Activated CD4-positive, alpha-beta T cell treated with anti-CD3 and anti-CD28 coated beads for 4 hours (primary cell): ENCODE measurements at places on chromosomes 12 and 14.

DNA sequence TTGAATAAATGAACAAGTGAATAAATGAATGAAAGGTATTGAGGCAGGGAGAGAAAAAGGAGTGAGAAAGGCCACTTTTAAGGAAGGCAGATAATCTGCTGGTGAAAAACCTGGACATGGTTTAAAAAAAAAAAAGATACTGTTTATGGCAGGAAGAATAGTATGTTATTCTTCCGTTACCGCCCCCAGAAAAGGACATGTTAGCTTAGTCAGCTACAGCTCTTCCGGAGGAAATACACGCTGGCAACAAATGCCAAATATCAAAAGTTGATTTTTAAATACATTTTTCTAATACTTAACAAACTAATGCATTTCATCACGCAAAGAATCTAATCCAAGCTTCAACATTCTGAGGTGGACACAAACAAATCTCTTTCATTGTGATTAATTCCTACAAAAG, 43.2 kb downstream of the SLC5A8 start:
- no peak for DNase-seq

DNA sequence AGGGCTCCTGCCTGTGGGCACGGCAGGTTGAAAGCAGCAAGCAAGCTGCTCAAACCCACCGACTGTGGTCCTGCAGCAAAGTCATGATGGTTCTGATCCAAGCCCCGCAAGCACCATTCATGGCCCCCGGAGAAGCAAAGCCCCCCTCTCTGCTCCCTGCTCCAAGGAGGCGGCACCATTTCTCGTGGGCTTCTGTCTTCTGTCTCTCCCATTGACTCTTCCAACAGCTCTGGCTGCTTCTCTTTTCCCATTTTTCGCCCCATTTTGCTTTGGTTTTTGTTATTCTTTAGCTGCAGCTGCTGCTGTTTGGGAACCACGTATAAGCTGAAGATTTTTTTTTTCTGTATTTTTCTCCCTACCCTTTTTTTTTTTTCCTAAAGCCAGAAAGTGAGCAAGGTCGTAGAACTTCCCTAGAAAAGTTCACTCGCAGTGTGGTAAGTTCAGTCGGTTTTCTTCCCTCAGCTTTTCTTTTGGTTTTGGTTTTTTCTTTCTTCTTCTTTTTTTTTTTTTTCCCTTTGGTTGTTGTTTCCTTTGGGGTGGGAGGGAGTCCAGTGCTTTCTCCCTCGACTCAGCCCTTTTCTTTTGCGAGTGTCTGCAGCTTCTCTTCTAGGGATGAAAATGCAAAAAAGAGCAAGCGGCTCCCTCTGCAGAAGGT, 354.1 kb downstream of the DPF3 start:
- DNase-seq, result no peak

- DNase-seq, result peak; percentile 39
These were observed 693 bp downstream of the MAP3K9 start for GRCh38 chr14:70808416-70809224.

DNA sequence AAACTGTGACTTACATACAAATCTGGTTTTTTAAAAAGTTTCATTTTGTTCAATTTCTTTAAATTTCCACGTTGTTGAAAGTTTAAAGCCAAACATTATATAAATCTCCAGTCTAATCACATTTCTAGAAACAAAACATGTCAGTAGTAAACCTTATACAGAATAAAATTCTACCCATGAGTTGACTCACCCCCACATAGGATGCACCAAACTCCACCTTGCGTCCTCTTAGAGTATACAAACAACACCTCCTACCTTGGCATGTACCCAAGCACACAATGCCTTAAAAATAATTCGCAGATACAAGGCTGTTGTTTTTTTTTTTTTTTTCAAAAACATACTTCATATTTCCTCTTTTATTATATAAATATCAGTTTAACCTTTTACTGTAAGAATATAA, 3.3 kb downstream of the FBXL14 start:
- peak; percentile 33 for DNase-seq

GRCh38 chr12:69342421-69342820, 5.8 kb upstream of the LYZ start:
- no peak for DNase-seq

- DNase-seq, result no peak
These were observed 246.6 kb upstream of the RTL1 start for GRCh38 chr14:101150039-101150610.

DNA sequence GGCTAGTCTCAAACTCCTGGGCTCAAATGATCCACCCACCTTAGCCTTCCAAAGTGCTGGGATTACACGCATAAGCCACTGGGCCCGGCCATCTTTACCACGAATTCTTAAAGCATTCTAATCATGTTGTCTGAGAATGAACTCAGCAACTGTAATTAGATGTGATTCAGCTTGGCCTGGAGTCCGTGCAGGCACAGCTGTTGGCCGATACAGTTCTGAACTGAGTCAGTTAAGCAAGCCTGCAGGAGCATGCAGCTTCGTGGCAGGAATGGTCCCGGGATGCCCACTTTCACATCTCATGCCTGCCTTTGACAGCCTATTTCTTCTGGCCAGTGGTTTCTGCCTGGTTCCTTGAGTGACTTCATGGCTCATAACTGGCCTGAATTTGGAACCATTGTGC, 194.1 kb downstream of the ANO6 start:
- DNase-seq, result no peak

GRCh38 chr12:4213471-4213870, 60.1 kb upstream of the CCND2 start:
- no peak for DNase-seq

DNA sequence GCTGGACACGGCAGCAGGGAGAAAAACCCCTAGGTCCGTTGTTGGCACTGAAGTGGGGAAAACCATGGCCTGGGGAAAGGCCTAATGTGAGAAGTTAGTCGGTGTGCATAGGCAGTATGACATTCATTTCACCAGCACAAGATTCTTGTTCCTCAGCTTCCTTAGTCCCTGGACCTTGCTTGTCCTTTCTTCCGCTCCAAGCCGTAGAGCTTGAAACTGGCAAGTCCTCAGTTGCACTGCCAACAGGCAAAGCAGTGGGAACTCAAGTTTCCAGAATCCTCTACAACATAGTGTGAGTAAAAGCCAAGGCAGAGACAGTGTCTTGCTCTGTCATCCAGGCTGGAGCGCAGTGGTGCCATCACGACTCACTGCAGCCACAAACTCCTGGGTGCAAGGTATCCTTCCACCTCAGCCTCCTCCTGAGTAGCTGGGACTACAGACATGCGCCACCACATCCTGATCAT, 138.5 kb upstream of the AMIGO2 start:
- DNase-seq, result peak; percentile 39

GRCh38 chr12:53048780-53049401, 974 bp upstream of the TNS2 start:
- no peak for DNase-seq

GRCh38 chr12:109770861-109771670, 57.4 kb downstream of the FAM222A start:
- no peak for DNase-seq

GRCh38 chr12:13152756-13153155, 43.8 kb upstream of the EMP1 start:
- DNase-seq, result no peak

- no peak for DNase-seq
These were observed 2.7 kb upstream of the NDUFA12 start for GRCh38 chr12:95006206-95006605.

DNA sequence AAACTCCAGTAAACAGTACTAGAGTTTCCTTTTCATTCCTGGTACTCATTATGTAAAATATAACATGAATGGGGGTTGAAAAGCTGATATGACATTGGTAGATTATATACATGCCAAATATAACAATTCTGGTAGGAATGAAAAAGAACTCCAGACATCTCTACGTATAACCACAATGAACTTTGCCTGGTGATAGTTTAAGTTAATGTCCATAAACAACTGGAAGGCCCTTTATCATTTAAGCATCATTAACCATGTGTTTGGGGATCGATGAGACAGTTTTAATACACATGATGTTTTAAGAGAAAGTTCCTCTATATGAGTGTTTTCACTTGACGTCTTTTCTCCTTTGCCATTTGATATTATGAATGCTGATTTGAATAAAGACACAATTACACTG, 5.8 kb downstream of the PTGER2 start:
- no peak for DNase-seq
